ENCODE measurements at places on chromosomes 5 and 9.

DNA sequence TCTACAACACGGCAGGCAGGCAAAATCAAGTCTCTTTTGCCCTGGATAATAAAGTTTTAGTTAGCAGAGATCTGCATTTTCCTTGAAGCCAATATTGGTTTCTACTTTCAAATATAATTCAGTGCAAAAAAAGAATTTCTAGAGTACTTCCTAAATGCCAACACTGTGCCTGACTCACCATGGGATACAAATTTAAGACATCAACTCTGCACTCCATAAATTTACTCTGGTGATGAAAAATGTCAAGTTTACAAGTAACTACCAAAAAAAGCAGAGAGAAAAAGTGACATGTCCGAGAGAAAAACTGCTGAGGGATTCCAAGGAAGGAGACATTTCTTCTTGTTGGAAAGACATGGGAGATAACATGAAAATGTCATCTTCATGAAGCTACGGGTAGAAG is 119.7 kb downstream of the RAPGEF6 start:
- DNase-seq: no peak

DNA sequence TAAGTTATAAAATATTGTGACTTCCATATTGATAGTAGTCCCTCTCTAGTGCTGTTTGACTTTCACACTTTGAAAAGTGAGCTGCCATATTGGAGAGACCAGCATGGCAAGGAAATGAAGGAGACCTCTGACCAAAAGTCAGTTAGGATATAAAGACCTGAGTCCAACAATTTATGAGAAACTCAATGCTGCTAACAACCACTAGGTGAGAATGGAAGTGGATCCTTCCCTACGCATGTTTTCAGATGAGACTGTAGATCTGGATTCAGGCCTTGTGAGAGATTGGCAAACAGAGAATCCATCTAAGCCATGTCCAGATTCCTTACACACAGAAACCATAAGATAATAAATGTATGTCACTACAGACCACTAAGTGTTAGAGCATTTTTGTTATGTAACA is 81.6 kb downstream of the CTNND2 start:
- DNase-seq: no peak

GRCh38 chr5:75616371-75616881 is 5.2 kb downstream of the ANKDD1B start:
- no peak for DNase-seq

DNA sequence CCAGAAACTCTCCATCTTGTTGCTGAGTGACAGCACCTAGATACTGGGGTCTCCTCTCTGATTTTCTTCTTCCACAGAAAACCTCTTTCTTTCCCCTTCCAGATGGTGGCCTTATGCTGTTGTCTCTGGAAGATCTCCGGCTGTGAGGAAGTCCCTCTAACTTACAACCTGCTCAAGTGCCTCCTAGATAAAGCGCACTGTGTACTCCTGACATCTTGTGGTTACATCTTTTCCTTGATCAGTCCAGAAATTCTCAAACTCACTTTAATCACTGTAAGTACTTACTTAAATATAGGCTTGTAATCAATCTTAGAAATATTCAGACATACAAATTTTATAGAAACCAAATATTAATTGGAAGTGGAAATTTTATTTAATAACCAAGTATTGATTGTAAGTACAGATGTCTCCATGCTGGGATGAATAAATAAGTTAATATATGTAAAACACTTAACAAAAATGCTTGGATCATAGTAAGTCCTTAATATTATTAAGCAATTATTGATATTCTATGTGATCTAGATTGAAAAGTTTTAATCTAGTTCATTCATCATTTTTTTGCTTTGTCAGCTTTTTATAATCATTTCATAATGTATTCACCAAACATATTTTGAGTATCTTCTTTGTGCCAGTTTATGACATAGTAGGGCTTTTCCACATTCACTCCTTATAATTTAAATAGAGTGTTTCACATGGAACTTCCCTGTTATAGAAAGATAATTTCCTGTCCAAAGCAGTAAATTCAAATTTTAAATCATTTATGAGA is 1381.4 kb upstream of the CDH6 start:
- no peak for DNase-seq

Measured in activated naive CD8-positive, alpha-beta T cell treated with anti-CD3 and anti-CD28 coated beads for 36 hours (primary cell).